ENCODE measurements at places on chromosomes 5 and 9.
A peak's percentile ranks its signal among the peaks of the same experiment; 100 is the strongest.

DNA sequence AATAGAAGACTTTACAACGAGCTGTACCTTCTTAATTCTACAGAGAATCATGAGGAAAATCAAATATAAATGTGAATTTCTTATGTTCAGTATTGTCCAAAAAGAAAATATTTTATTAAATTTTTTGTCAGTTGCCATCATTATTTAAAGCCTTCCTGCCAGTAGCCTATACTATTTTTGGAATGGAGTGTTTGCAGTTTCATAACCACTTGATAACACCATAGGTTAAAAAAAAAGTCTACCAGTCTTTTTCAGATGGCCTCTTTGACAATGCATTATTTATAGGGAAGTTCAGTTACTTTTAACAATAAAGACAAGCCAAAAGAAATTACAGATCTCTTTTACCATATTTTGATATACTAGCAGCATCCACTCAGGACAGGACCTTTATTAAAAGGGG lies 80.3 kb upstream of the CCDC152 start:
- no peak for DNase-seq

DNA sequence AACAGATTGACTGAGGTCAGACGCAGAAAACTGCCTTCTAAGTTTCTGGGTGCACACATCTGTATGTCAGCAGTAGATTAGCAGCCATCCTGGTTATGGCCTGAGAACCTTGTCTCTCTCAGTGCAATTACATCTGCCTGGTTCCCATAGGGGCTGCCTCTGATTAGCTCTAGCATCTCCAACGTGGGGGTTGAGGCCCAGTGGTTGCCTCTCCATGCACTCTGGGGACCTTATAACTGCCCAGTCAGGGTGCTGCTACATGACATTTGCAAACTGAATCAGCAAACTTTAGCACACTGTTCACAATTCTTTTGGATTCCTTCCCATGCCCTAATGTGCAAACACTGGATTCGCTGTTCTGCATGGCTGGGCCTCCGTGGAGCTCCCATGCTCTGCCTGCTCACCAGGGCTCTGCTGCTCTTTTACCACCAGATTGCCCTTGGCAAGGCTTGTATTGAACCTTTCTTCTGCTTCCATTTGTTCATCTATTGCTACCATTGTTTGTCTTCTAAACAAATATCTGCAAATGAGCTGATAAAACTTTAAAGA lies 36.2 kb downstream of the SNX18 start:
- no peak for DNase-seq

DNA sequence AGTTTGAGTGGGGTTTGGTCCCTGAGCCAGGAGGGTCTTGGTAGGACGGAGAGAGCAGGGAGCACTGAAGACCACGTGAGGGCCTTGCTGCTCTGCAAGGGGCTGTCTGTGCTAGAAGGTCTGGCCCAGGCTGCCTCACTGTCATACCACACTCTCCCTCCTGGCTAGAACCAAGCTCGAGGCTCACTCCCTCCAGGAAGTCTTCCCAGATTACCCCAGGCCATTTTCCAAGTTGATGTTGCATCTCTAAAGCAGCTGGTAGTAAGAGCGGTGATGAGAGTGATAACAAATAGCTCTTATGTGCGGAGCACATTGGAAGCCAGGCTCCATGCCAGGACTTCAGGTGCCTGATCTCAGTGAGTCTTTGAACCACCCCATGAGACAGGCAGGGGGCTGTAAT lies 6.6 kb downstream of the MYMK start:
- DNase-seq: no peak

DNA sequence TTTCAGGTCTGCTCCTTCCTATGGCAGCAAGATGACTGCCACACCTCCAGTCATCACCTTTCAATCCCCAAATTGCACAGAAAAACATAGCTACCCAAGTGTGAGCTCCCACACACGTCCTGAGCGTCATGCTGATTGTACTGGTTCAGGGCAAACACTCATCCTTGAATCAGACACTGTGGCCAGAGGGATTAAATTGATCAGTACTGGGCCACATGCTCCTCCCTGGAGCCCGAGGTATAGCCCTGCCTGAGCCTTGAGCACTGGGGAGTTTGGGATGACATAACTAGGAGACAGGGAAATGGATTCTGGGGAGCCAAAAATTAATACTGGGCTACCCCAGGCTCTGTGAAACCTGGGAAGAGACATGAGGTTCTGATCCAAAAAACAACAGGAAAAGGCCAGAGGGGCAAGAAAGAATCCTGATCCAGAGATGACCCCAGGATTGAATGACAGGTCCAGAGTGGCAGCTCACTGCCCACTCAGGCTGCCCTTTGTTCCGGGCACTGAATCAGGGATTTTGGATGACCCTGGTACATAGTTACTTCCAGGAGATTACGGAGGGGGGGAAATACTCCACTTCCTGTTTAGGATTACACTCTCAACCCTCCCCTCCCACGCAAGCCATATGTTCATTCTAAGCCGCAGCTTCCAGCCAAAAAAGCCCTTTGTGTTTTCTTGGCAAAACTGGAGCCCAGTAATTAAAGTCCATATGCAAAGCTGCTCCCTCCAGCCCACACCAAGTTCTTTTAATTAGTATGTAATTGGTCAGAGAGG lies 141.6 kb upstream of the SPRY4 start:
- no peak for DNase-seq

DNA sequence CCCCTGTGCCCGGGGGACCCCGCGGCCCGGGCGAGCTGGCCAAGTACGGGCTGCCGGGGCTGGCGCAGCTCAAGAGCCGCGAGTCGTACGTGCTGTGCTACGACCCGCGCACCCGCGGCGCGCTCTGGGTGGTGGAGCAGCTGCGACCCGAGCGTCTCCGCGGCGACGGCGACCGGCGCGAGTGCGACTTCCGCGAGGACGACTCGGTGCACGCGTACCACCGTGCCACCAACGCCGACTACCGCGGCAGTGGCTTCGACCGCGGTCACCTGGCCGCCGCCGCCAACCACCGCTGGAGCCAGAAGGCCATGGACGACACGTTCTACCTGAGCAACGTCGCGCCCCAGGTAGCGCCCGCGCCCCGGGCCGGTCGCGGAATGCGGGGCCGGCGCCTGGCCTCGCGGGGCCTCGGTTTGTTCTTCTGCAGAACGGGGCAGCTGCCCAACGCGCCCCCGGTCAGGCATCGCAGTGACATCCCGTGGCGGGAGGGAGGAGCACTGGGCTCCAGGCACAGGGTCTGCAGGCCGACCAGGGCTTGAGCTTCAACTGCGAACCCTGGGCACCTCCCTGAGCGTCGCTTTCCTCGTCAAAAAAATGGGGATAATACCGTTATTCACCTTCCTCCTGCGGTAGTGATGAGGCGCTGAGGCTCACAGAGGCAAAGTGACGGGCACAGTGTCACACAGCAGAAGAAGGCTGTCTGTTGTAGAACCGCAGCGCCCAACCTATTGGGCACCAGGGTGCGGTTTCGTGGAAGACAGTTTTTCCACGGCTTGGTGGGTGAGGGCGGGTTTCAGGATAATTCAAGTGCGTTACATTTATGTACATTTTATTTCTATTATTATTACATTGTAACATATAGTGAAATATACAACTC lies 777 bp downstream of the ENDOG start:
- DNase-seq: peak; percentile 35

GRCh38 chr9:18437315-18438201 lies 36.4 kb upstream of the ADAMTSL1 start:
- no peak for DNase-seq

GRCh38 chr5:126335886-126336285 lies 87.3 kb upstream of the GRAMD2B start:
- DNase-seq: no peak

DNA sequence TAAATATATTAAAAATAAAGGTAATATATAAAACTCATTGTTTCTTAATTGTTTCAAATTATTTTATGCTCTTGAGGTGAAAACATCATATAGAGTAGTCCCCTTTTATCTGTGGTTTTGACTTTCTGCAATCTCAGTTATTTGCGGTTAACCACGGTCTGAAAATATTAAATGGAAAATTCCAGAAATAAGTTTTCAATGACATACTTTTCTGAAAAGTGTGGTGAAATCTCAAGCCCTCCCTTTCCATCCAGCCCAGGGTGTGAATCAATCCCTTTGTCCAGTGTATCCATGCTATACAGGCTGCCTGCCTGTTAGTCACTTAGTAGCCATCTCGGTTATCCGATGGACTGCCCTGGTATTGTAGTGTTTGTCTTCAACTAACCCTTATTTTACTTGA lies 546.7 kb upstream of the DMAC1 start:
- no peak for DNase-seq

DNA sequence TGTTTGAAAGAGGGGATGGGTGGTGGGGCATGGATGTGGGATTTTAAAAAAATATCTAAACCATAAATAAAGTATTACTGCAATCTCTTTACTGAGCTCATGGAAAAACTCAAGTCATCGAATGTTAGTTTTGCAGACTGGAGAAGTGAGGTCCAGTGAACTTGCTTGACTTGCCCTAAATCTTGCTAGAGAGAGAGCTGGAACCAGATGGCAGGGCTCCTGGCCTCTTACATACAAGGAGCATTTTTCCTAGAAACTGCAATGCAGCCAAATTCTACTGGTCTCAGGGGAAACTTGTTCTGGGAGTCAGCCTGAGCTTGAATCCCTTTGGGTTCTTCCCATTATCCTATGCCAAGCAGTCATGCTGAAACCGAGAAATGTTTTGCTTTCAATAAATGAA lies 2.9 kb upstream of the TGFBI start:
- DNase-seq: no peak

DNA sequence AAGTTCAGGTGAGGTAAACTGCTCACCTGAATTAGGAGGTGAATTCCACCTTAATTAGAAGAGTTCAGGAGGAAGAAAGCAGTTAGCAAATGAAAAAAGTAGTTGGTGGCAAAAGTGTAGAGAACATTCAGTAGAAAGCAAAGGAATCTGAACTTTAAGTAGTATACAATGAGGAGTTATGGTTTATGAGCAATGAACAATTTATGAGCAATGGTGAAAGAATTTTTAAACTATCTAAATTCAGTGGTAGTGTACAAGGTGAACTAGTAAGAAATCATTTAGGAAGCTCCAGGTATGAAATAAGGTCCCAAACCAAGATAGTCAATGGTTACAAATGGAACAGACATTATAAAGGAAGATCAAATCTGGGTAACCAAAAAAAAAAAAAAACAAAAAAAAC lies 3.1 kb downstream of the CETN3 start:
- no peak for DNase-seq

GRCh38 chr5:107982703-107983425 lies 312.1 kb upstream of the EFNA5 start:
- no peak for DNase-seq

GRCh38 chr9:97857606-97858392 lies 4.8 kb downstream of the FOXE1 start:
- no peak for DNase-seq

DNA sequence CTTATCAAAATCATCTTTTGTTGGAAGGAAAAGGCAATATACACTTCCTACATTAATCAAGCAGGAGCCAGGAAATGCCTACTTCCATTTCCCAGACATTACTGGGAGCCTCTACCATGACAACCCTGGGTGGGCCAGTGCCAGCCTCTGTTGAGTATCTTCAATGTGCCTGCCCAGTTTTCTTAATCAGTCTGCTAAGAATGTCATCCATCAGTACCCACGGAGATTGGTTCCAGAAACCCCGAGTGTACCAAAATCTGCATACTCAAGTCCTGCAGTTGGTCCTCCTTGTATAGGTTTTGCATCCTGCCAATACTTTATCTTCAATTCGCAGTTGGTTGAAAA lies 82.4 kb downstream of the MARCHF3 start:
- no peak for DNase-seq

DNA sequence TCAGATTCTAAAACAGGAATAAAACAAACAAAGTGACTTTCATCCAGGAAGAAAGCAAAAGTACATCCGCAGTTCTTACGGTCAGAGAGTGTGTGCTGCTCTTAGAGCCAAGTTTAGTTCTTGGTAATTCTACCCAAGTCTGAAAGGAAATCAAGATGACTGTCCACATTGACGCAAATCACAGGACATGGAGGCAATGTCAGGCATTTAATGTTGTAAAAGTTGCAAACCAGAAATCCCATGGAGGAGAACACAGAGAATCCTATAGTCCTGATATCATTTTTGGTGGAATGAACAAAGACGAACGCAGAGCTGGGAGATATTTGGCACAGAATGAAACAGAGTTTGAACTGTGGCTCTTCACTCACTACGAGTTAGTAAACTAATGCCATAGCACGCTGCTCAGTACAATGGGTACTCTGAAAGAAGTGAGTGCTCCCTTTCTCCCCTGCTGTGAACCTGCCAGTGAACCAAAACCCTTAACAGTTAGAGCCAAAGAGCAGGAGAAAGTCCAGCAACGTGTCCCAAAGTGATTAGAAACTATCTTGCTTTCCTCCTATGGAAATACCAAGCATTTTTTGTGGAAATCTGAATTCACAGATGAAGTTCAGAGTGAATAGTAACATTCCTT lies 74.3 kb downstream of the MUSK start:
- DNase-seq: no peak

DNA sequence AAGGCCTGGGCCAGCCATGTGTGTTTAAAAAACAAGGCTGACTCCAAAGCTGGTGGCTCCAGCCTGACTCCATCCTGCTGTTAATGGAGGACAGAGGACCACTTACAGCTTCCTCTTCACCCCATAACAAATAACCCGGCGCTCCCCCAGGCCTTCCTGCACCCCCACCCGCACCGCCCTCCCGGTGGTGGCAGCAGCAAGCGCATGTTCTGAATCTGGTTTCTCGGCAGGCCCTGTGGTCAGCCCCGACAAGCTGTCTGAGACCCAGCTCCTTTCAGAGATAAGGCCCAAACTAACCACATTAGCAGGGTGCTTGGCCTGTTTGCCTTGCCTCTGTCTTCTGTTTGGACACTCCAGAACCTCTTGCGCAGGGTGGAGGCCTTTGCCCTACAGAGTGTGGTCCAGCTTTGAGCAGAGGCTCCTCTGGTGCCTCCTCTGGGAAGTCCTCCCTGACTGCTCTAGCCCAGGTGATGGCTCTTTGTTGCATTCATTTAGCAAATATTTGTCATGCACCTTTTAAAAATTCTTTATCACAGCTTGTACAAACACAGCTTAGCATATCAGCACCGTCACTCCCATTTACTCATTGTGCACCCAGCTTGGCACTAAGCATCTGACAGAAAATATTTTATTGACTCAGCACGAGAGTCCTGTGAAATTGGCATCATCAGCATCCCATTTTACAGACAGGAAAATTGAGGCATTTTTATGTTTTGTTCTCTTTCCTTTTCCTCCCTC lies 78.4 kb downstream of the NDFIP1 start:
- no peak for DNase-seq

- no peak for DNase-seq
Observed at GRCh38 chr9:14350349-14350728, 36.4 kb upstream of the NFIB start.

DNA sequence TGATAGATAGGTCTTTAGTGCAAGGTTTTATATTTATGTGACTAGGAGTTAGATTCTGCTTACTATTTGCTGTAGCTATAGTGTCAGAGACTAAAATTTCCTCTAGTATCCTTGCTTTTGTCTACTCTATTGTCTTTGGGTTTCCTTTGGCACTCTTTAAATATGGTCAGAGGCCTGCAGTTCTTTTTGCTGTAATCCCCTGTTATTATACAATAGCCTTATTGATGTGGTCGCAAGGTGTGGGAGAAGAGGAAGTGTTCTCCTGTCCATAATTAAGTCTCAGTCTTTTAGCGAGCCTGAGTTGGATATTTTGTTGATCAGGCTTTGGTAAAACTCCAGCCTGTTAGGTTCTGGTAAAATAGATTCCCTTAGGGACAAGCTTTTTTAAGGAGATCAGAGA lies 34.9 kb downstream of the LURAP1L start:
- DNase-seq: no peak
